Activated T-helper 1 cell treated with Interleukin-2 at 50 U/mL for 16 hours (primary cell): ENCODE measurements at places on chromosomes 3 and 15.

DNA sequence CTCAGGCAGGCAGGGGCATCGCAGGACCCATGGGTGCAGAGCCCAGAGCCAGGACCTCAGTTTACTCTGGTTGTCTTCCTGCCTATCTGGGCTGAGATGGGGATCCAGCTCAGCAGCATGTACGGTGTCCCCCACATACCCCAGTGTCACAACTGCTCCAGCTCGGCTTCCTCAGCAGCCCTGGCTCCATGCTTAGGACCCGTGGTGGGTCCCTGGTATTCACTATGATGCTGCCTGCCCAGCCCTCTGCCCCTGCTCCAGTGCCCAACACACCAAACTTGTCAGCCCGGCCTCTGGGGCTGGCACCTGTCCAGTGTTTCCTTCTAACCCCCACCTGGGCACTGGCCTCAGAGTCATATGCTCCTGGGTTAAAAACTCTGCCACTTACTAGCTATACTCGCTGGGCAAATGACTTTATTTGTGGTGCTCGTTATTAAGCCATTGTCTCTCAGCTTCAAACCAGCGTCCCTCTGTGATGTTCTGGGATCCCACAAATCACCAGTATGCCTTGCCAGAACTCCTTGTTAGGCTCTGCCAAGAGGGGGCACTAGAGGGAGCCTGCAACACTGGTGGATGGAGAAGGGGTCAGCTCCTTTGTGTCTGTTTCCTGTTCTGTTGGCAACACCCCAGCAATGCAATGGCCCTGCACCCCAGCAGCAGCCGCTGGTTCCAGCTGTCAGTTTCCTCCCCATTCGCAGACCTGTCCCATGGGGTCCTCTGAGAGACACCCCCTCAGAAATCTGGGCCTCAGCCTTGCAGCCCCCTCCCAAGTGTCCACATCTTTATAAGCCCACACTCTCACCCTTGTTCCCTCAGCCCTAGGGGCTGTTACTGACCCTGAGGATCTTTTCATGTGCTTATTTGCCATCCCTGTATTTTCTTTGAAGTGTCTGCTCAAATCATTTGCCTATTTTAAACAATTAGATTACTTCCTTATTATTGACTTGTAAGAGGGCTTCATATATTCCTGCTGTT, 24.1 kb upstream of the MRPS22 start:
- no peak for DNase-seq

DNA sequence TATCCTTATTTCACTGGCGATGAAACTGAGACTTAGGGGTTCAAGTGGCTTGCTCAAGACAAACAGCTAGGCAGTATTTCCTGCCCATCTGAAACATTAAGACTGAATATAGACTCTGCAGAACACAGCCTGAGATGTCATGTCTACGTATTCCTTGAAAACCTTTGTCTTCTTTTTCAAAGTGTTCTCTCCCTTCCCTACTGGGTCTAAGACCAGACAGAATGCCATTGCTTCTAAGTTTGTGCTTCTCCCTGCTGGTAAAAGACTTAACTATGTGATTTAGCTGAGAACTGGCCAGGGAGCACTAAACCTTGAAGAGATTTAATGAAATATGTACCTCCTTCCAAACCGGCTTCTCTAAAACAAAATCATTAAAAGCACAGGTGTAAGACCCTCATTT, 9.9 kb downstream of the BCL6 start:
- DNase-seq, result no peak

GRCh38 chr3:190619353-190619752, 105.5 kb downstream of the IL1RAP start:
- no peak for DNase-seq

- DNase-seq, result no peak
These were observed 114.8 kb upstream of the NDN start for GRCh38 chr15:23801881-23802280.

DNA sequence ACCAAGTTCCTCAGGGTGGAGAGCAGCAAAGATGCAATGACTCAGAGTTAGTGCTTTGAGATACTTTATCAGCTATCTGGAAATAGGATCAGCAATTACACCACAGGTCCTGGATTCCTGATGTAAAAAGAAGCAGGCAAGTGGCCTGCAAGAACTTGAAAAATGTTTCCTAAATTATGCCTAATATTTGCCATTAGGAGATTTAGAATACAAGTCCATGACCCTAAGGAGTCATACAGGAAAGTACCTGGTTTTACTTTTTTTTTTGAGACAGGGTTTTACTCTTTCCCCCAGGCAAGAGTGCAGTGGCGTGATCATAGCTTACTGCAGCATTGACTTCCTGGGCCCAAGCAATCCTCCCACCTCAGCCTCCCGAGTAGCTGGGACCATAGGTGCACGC, 78.8 kb upstream of the CRBN start:
- no peak for DNase-seq

- DNase-seq, result peak; percentile 49
These were observed 22.5 kb downstream of the GLB1 start for GRCh38 chr3:33074217-33075067.
